ENCODE measurements at places on chromosomes 7 and 10.

- no peaks in the 10 kb centered on the region for H3K4me1 ChIP-seq
- H3K4me3 ChIP-seq, result no peak overlapping the region
- no peaks in the 10 kb centered on the region for H3K36me3 ChIP-seq
- no peak overlapping the region for H3K27ac ChIP-seq
- DNase-seq, result no peak
- H3K27me3 ChIP-seq, result no peaks in the 10 kb centered on the region
Observed at GRCh38 chr10:14684354-14684753, 90.3 kb downstream of the FAM107B start.

DNA sequence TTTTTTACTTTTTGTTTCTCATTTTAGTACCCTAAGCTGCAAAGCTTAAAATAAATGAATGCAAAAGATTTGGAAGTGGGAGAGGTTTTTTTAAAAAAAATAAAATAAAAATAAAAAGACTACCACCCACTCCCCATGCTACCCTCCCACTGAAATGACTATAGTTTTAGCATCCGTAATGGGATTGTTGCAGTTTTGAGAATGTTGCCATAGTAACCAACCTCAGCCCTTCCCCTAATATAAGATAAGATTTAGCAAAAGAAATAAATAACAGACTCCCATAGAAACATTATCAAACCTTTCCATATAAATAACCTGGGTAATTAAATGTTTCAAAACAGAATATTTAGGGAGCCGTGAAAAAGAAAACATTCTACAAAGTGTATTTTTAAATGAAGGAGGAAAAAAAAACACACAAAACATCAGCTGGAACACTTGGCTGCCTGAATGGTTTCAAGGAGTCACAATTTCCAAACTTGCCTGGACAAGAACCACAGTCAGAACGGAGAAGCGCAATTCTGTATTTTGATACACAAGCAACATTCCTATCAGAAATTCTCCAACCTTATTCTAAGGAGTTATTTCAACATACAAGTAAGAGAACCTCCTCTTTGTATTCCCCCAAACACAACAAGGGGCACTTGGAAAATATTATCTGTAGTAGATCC, 57.4 kb downstream of the DGKI start:
- no peak overlapping the region for H3K4me3 ChIP-seq
- no peak for DNase-seq
- H3K27ac ChIP-seq, result no peak overlapping the region
- H3K36me3 ChIP-seq, result no peaks in the 10 kb centered on the region
- no peaks in the 10 kb centered on the region for H3K4me1 ChIP-seq

- H3K27me3 ChIP-seq, result no peaks in the 10 kb centered on the region
- H3K4me1 ChIP-seq, result peaks cover 19% of the 10 kb centered on the region
- DNase-seq, result no peak
- H3K27ac ChIP-seq, result no peak overlapping the region
- H3K36me3 ChIP-seq, result no peaks in the 10 kb centered on the region
Observed at GRCh38 chr10:110815354-110816004, 56.2 kb upstream of the PDCD4 start.

GRCh38 chr10:8396675-8397074, 342.2 kb downstream of the GATA3 start:
- no peak overlapping the region for H3K27ac ChIP-seq
- no peaks in the 10 kb centered on the region for H3K27me3 ChIP-seq
- no peaks in the 10 kb centered on the region for H3K4me1 ChIP-seq

- H3K27me3 ChIP-seq, result no peaks in the 10 kb centered on the region
- H3K36me3 ChIP-seq, result no peaks in the 10 kb centered on the region
- no peak overlapping the region for H3K4me3 ChIP-seq
- DNase-seq, result no peak
- no peaks in the 10 kb centered on the region for H3K4me1 ChIP-seq
Observed at GRCh38 chr7:95693551-95694333, 78.6 kb upstream of the DYNC1I1 start.

GRCh38 chr10:7529638-7530037, 118.8 kb upstream of the SFMBT2 start:
- no peaks in the 10 kb centered on the region for H3K36me3 ChIP-seq
- H3K27me3 ChIP-seq, result peaks cover 3% of the 10 kb centered on the region
- no peak overlapping the region for H3K4me3 ChIP-seq
- DNase-seq, result peak; percentile 21
- H3K27ac ChIP-seq, result no peak overlapping the region
- no peaks in the 10 kb centered on the region for H3K4me1 ChIP-seq

DNA sequence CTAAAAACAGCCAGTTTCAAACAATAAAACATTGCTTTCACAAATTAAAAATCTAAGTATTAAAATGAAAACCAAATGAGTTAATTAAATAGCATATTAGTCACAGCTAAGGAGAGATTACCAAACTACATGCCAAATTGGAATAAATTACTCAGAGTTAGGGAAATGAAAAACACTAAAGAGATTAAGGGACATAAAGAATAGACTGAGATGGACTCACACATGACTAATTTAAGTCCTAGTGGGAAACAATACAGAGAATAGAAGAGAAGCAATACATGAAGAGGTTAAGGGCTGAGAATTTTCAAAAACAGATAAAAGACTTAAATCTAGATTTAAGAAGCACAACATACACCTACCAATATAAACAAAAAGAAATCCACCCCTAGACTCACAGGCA, 110.6 kb downstream of the ZFAND4 start:
- no peaks in the 10 kb centered on the region for H3K36me3 ChIP-seq
- H3K4me3 ChIP-seq, result no peak overlapping the region
- no peak for DNase-seq
- no peak overlapping the region for H3K27ac ChIP-seq
- no peaks in the 10 kb centered on the region for H3K4me1 ChIP-seq

All from prostate gland (tissue), 2 donors.